ENCODE measurements at places on chromosomes 13 and 19. TPM values are rescaled to one million over a fixed set of nuclear protein-coding genes. Genes with fewer than 3 reads are reported as not detected.

DNA sequence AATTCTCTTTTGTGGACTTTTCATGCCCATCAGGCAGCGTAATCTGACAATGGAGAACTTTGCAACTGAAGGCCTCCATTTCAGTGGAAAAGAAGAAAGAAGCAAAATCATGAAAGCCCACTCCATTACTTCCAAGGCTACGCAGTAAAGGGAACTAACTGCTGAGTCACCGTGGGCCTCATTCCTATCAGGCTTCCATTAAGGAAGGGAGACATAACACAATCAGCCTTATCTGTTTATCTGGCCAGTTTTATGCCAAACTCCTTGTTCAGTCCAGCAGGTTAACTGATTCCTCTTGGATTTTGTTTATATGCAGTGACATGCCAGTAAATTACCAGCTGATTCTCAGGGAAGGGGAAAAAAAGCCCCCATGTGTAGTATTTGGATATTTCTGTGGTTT lies 56.8 kb upstream of the KATNAL1 start:
- no peak for DNase-seq

- DNase-seq = no peak
These were observed 149.8 kb upstream of the FREM2 start for GRCh38 chr13:38537051-38537450.

- DNase-seq = no peak
These were observed 690.8 kb upstream of the ARGLU1 start for GRCh38 chr13:107258599-107259187.

- DNase-seq = peak; percentile 49
These were observed 450.4 kb downstream of the FGF9 start for GRCh38 chr13:22121146-22121739.

- DNase-seq = no peak
These were observed 9.8 kb upstream of the ZNF627 start for GRCh38 chr19:11587302-11587974.

GRCh38 chr13:40137400-40137799 lies 481.9 kb downstream of the COG6 start:
- DNase-seq = no peak

DNA sequence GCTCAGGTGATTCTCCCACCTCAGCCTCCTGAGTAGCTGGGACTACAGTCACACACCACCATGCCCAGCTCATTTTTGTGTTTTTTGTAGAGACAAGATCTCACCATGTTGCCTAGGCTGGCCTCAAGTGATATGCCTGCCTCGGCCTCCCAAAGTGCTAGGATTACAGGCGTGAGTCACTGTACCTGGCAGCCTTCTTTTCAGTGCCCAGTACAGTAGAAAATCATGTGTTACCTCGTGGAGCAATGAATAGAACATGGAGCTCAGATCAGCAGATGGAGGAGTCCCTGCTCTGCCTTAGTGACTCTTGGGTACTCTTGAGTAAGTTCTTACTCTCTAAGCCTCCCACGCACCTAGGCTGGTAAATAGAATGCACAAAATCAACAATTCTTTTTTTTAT lies 44.7 kb downstream of the THSD1 start:
- DNase-seq = no peak

DNA sequence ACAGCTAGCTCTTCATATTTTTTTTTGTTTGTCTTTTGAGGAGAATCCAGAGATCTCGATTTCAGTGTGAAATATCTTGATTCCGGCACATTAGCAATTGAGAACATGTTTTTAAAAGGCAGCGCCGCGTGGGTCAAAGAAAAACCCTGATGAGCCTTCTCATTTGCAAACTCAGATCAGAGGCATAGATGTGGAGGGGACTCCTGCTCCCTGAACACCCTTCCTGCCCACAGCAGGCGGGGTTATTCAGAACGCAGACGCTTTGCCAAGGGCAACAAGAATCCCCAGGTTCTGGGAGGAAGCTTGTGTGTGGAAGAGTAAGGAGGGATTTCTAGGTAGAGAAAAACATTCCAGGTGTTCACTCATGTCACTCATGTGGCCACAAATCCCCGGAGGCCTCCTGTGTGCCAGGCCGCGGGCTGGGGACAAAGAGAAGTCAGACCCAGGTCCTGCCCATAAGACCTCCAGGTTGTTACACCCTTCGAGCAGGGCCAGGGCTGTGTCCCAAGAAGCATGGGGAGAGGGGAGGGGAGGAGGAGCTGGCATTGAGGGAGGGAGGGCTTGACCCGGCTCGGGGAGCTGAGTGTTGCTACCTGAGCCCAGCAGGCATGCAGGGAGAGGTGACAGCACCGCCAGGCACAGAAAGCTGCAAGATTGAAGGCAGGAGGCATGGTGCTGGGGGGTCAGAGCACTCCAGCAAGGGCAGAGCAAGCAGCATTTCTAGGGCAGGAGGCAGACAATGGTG lies 15.9 kb upstream of the IGLON5 start:
- DNase-seq = no peak

GRCh38 chr13:32162395-32163005 lies 130.9 kb downstream of the FRY start:
- no peak for DNase-seq

DNA sequence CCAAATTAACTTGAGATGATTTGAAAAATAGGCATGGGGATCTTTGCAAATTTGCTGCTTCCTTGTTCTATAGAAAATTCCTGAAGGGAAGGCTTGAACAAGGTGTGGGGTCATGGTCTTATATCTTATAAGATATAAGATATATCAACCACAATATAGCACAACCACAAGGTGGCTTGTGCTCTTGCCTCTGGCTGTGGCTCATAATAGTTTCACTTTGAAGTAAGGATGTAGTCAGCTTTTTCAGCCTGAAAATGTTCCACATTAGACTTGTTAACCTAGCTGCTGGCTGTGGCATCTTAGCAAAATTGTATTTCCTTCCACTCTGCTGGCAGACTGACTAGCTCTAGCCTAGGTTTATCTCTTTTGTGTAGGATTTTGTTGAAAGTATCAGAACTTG lies 169.7 kb downstream of the KLF5 start:
- no peak for DNase-seq

DNA sequence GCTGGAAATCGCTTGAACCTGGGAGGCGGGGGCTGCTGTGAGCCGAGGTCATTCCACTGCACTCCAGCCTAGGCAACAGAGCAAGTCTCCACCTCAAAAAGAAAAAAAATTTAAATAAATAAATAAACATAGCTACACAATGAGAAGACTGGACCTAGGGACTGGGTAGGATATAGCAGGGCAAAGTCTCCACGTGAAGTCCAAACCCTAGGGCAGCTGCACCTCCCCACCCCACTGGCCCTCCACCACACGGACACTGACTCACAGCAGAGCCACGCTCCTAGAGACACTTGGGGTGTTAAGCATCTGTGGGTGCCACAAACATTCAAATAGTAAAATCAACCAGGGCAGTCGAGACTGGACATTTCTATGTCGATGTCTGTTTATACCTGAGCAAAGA lies 7.1 kb downstream of the LATS2 start:
- no peak for DNase-seq

GRCh38 chr13:27208514-27208913 lies 36.9 kb upstream of the USP12 start:
- DNase-seq = no peak

GRCh38 chr19:1582201-1582600 lies 10.5 kb downstream of the MBD3 start:
- no peak for DNase-seq

DNA sequence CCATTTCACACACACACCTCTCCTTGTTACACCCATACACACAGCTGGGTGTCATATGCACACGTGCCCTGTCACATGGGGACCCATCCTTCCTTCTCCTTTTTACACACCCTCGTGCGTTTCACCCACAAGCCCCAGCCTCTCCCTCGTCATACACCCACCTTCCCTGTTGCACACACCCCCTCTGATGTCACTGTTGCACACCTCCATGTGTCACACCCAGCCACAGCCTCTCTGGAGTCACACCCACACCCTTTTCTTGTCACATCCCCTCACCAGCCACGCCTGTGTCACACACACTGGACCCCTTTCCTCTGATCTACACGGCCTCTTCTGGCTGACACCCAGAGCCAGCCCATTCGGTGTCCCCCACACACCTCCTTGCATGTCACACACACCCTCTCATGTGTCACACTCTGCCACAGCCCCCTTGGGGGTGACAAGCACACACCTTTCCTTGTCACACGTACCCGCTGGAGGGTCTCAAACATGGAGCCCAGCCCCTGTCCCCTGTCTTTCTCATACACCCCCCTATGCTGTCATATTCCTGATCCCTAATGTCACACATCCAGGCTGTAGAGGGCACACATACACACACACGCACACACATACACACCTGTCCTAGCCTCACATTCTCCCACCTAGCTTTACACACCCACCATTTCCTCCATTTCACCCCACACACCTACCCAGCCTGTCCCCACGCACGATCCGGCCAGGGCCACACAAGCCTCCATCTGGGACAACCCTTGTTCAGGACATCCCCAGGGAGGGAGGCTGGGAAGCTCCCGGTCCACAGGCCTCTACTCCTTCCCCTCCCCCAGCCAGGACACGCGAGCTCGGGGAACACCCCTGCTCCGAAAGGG lies 1.4 kb downstream of the NOVA2 start:
- DNase-seq = no peak

DNA sequence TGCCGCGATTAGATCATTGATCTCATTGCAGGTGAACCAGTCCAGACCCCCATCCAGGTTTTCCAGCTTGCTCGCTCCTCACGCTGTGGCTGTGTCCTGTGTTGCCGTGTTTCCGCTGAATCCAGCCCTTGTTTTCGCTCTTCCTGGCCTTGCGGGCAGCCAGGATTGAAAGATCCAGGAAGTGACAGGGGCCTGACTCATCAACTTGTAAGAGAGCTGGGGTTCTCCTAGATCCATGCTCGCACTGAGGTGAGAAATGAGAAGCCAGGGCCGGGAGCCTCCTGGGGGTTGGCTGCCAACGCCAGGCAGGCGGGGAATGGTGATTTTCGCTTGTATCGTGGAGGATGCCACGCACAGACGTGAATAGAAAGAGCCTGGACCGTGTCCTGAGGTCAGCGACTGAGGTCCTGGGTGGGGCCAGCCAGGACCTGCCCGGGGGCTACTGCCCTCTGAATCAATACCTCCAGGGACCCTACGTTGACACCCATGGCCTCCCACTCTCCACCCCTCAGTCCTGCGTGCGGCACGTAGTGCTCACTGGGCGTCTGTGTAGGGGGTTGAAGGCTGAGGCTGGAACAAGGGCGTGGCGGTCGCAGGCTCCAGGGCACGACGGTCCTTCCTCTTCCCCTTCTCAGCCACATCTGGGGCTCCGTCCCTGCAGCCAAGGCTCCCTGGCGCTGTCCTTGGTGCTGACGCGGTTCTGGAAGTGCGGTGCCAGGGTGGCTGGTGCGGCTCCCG lies 7.3 kb upstream of the PTPRH start:
- no peak for DNase-seq

DNA sequence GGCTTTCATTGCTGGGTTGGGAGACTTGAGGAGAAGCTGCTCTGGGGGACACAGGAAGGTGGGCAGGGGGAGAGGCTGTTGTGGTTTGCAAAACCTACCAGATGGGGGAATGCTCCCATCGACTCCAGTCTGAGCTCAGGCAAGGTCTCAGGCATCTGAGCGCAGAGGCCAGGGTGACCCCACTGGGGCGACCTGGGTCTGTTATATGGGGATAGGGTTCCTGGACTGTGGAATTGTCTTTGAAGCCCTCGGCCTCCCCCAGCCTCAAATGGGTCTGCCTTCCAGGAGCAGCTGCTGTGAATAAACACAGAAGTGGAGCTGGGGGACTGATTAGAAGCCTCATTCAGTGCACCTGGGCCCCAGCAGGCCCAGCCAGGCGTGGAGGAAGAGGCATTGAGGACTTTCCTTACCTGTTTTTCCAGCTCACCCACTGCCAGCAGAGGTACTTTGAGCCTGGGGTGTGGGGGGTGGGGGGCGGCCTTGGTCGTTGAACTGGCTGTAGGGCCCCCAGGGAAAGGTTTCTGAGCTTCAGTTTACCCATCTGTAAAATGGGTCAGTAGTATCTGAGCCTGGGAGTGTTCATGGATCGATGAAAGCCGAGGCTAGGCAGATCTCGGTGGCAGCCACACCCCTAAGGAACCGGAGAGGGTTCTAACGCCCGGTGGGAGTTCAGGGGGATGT lies 1.4 kb downstream of the CERS4 start:
- DNase-seq = no peak

- no peak for DNase-seq
These were observed 27.5 kb upstream of the CEACAM1 start for GRCh38 chr19:42555801-42556200.

- no peak for DNase-seq
These were observed 1.5 kb upstream of the DAND5 start for GRCh38 chr19:12967907-12968306.

KCNN1 gene
- total RNA-seq = 0.43 TPM

CFAP97D2 gene
- not detected for total RNA-seq

KLK4 gene
- not detected for total RNA-seq

MYPOP gene
- 9.4 TPM for total RNA-seq

MUC16 gene
- not detected for total RNA-seq

ZNF285 gene
- 0.19 TPM for total RNA-seq

TEX26 gene
- not detected for total RNA-seq

SIN3B gene
- 34.5 TPM for total RNA-seq
